ENCODE measurements at places on chromosomes 12 and 14.

DNA sequence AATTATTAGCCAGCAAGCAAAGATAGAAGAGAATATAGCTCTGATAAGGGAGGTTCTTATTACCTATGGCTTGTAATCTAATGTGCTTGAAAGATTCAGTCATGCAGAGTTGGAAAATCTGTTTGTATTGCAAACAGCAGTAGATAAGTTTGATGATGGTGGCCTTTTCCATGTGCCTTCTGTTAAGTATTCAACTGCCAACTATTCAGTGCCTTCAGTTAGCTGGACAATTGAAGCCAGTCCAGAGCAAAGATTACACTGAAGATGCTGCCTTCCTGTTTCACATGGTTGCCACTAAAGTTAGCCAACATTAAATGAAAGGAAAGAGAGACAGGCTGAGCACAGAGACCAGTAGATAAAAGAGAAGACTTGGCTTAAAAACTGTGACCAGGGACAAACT lies 92.7 kb upstream of the SLC38A2 start:
- no peak for DNase-seq

DNA sequence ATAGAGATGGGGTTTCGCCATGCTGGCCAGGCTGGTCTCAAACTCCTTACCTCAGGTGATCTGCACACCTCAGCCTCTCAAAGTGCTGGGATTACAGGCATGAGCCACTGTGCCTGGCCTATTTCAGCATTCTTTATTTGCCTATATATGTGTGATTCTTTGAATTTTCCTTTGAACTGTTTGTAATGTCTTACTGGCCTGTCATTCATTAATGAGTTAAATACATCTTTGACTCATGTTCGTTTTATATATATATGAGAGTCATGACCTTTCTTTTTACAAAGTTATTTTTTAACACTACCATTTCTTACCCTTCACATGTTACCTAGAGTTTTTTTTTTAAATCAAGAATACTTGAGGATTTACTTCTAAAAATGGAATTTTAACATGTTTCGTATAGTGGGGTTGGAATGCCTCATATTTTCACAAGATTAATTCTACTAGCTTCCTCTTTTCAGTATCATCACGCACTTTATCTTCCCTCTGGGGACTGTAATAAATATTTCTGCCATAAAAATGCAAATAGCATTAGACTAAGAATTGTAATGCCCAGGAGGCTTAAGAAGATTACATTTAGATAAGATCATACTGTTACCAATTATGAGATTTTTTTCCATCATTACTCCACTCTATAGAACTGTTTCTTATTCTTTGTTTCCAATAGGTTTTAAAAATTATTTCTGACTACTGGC lies 66.7 kb downstream of the NTN4 start:
- DNase-seq, result no peak

GRCh38 chr12:69329669-69330428 lies 18.3 kb upstream of the LYZ start:
- DNase-seq, result no peak

- no peak for DNase-seq
These were observed 5.1 kb upstream of the SMOC1 start for GRCh38 chr14:69873877-69874780.

GRCh38 chr12:31015215-31015614 lies 58.4 kb upstream of the DDX11 start:
- DNase-seq, result no peak

- no peak for DNase-seq
These were observed 29.9 kb downstream of the ANO4 start for GRCh38 chr12:100824476-100824875.

- DNase-seq, result no peak
These were observed 612.7 kb upstream of the ATP2B1 start for GRCh38 chr12:90321369-90321768.

DNA sequence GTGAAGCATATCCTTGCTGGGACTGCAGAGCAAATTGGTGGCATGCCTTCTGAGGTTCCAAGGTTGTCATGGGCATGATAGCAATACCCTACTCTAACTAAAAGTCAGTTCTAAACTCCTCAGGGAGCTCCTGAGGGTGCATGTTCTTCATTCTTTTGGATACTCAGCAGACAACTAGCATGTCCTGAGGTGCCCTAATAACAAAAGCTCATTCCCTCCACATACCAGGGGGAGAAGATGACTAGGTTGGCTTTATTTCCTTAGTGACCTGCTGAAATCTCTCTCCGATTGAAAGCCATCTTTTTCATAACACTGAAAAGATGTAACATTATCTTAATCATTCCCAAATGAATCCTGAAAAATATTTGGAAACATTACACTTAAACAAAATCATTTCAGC lies 188.7 kb upstream of the IGF1 start:
- DNase-seq, result no peak

GRCh38 chr14:68908803-68909202 lies 70.3 kb downstream of the ACTN1 start:
- DNase-seq, result no peak

DNA sequence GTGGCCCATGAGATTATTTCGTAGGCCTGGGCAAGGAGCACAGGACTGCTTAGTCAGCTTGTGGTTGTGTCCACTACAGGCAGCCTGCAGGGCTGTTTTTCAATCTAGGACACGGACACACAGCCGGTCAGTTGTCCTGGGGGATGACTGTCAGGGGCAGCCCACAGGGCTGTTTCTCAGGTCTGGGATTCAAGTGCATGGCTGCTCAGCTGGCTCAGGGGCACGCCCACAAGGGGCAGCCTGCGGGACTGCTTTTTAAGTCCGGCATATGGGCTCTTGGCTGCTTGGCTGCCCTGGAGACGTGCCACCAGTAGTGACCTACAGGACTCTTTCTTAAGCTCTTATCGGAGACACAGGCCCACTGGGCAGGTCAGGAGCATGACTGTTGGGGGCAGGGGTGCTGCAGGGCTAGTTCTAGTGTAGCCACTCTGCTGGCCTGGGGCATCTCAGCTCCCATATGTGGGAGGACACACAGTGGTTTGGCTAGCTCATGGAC lies 26.6 kb upstream of the GTF2A1 start:
- no peak for DNase-seq

GRCh38 chr14:88631091-88631490 lies 68.3 kb downstream of the ZC3H14 start:
- no peak for DNase-seq

DNA sequence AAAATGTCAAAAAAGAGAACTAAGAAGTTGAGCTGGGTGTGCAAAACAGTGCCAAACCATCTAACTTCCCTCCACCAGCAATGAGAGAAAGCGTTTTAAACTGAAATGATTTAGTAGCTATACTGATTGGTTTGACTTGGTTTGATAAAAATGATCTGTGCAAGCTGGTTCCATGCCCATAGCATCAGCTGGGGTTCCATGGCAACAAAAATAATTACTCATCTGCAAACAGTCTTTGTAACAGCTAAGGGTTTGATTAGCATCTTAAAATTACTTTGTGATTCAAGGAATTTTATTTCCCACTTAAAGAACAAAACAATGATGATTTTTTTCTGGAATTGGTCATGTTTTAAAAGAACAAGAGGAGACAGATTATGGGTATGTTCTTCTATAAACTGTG lies 15.0 kb upstream of the BICD1 start:
- DNase-seq, result no peak

GRCh38 chr12:113348849-113349536 lies 9.4 kb upstream of the PLBD2 start:
- no peak for DNase-seq

DNA sequence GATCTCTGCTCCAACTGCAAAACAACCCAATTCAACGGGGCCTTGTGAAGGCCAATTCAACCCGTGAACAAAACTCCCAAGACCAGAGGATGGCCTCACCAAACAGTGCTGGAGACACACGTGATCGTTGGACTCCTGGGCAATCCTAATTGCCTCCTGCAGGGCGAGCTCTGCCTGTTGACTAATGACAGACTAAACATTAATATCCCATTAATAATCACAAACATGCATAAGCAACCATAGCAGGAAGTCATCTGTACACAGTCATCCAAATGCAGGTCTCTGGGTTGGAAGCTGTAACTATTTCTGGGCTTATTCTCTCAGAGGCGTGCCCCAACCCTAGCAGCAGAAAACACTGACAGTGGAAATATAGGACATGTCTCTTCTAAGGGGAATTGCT lies 21.0 kb downstream of the ANAPC5 start:
- no peak for DNase-seq

Data from WTC11 (cell line).